ENCODE measurements at places on chromosomes 13 and 19.

GRCh38 chr13:23506071-23506806 is 64.0 kb upstream of the TNFRSF19 start:
- no peak for DNase-seq

DNA sequence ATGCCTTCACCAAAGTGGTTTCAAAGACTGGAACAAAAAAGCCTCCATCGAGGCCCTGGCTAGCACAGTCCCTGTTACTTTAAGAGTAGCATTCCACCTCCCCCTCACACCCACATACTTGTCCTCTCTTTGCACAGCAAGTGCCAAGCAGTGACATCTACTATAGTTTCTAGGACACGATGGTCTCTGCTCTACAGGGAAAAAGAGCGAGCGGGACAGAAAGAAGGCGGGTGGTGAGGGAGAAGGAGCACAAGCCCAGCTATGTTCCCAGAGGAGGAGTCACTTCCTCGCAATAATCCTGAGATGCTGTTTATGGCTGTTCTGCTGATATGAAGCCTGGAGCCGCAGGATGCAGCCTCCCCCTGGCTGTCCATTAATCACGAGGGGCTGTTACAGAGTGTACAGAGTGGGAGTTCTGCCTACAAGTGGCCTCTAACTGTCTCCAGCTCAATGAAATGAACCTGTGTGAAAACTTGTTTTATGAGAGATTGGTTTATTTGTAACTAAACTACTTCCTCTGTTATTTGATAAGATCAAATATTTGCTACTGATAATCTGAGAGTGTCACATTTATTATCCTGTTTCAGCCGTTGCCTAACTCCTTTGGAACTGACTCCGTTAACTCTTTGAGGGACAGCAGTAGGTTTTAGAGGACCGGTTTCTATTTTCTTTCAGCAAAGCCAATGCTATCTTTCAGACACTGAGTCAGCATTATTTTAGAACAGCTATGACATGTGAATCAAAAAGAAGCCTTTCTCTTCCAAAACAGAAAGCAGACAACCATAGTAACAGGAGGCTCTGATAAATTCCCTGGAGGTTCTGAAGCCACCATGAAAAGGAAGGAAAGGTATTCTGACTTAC is 208.0 kb downstream of the SPRY2 start:
- DNase-seq, result no peak

DNA sequence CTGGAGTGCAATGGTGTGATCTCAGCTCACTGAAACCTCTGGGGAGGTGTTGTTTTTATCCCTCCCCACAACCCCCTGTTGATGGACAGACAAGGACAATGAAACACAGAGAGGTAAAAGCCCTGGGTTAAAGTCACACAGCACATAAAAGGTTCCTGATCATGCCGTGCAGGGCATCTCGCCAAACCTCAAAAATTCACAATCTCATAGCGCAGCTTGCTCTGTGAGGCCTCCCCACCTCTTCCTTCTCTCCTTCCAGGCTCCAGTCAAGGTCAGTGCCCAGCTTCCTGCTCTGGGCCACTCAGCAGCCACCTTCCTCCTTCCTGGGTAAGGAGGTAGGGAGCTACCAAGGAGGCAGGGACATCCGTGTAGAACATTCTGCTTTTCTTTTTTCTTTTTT is 2.3 kb downstream of the FUT2 start:
- no peak for DNase-seq

- DNase-seq, result no peak
Measured at GRCh38 chr13:52835071-52835839, 13.2 kb downstream of the PCDH8 start.

GRCh38 chr13:50529154-50529882 is 314.2 kb downstream of the DLEU7 start:
- no peak for DNase-seq

DNA sequence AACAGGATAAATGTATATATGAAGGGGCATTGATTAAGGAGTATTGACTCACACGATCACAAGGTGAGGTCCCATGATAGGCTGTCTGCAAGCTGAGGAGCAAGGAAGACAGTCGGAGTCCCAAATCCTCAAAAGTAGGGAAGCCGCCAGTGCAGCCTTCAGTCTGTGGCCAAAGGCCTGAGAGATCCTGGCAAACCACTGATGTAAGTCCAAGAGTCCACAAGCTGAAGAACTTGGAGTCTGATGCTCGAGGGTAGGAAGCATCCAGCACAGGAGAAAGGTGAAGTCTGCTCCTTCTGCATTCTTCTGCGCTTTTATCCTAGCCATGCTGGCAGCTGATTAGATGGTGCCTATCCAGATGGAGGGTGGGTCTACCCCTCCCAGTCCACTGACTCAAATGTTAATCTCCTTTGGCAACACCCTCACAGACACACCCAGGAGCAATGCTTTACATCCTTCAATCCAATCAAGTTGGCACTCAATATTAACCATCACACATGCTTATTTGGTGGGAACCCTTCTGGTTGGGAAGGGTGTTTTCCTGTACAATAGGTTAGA is 55.1 kb downstream of the SLAIN1 start:
- no peak for DNase-seq

DNA sequence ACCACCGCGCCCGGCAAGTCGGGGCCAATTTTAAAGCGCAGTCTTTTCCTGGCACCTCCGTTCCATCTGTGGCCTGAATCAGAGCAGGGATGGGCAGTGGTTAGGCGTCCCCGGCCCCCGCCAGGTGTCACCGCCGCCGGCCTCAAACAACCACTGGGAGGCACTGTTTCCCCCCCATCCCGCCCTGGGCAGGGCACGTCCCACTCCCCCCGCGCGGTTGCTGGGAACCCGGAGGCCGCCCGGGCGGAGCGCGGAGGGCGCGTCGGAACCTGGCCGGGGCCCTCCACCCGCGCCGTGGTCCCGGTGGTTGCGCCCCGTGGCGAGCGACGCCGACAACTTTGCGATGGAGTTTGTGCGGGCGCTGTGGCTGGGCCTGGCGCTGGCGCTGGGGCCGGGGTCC is at the start of gene GRIN3B:
Gene GRIN3B, plus strand, starts transcription at position 325 of the 400 bp plus-strand sequence. Its CDS starts 19 bp downstream, at position 344.
- peak; percentile 69 for DNase-seq

- no peak for DNase-seq
Measured at GRCh38 chr13:60210510-60211330, 47.0 kb upstream of the DIAPH3 start.

- no peak for DNase-seq
Measured at GRCh38 chr13:40207001-40207478, 459.4 kb downstream of the FOXO1 start.

- no peak for DNase-seq
Measured at GRCh38 chr19:45320997-45321775, 1.5 kb downstream of the CKM start.

DNA sequence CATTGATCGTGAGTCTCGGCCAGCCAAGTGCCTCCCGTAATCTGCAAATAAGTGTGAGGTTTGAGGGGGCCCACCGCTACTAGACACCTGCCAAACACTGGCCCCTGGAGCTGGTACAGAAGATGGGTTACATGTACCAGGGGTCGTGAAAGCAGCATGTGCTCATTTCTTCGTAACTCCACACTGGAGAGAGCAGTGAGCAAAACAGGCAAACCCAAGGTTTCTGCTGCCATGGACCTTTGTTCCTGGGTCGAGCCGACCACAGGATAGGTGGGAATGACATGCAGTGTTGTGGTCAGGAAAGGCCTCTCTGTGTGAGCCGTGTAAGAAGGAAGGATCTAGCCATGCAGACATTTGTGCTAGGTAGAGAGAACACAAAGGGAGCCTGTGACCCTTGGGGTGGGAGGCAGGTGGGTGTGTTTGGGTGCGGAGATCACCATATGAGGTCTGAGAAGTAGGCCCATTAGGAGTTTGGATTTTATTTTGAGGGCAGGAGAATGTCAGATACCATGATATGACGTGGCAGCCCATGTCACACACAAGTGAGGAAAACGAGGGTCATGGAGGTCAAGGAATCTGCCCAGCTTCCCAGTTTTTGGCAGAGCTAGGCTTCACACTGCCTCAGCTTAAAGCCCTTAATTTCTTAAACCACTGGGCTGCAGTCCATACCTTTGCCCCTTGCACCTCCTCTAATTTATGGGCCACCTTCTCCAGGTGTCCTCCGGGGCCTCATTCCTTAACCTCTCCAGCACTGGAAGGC is 919 bp downstream of the GTF3A start:
- peak; percentile 21 for DNase-seq

Data from activated naive CD4-positive, alpha-beta T cell treated with anti-CD3 and anti-CD28 coated beads, Interleukin-2, amount 50 U/mL, for 16 hours (primary cell).